ENCODE measurements at places on chromosomes 4 and X.

- peak; percentile 37 for DNase-seq
These were observed 31.3 kb downstream of the NIPAL1 start for GRCh38 chr4:48047896-48048295.

DNA sequence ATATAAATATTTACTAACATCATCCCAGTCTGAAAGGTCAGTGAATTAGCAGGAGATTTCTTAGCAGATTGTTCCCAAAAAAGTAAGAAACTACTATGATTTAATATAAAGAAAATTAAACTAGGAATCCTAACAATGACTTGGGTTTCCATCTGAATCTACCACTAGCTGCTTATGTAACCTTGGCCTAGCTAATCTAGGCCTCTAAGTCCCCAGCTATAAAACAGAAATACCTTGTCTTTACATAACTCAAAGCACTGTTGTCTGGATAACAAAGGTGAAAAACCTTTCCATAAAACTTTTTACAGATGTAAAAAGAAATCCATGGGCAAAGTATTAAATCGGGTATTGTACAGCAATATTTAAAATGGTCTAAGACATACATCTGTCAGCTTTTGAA, 3.0 kb downstream of the FBXL5 start:
- DNase-seq, result no peak

DNA sequence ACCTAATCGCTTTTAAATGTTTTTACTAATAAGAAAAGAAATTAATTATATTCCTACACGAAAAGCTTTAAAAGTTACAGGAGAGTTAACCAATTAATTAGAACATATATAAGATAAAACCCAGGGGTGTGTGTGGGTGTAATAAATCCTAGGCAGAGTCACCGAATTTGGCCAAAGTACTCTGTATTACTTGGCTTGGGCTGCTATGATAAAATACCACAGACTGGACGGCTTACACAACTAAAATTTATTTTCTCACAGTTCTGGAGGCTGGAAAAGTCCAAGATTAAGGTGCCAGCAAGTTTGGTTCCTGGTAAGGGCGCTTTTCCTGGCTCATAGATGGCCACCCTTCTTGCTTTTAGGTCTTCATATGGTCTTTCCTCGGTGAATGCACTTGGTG, 10.4 kb downstream of the AWAT1 start:
- no peak for DNase-seq

DNA sequence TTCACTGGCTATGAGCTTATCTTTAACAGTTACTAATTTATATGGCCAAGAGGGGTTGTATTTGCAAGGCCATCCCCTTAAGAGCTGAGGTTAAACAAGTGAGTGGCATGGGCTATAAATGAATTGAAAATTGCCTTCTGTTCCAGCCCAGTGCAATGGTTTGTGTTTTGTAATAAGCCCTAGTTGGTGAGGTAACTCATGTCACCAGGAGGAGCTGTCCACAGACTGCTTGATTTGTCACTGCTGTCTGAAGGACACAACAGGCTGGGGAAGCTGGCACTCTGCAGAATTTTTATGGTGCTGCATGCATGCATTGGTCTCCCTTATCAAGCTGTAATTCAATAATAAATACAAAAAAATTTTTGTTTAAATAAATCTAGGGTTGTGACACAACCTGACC, 223.8 kb downstream of the IL1RAPL2 start:
- DNase-seq, result no peak

DNA sequence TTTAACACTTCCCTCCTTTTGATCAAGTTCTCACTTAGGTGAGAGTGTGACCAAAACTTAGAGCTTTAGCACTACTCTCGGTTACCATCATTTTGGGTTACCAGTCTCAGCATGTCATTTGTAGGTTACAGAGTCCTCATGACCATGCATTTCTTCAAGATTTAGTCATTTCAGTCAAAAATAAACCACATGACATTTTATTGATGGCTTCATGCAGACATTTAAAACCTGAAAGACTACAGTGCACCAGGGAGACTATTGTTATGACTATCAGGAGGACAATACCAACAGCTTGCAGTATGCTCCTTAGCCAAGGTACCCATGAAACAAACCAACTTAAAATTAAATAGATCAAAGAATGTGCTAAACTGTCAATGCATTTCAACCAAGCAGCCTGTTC, 498.1 kb upstream of the FSTL5 start:
- DNase-seq, result no peak

DNA sequence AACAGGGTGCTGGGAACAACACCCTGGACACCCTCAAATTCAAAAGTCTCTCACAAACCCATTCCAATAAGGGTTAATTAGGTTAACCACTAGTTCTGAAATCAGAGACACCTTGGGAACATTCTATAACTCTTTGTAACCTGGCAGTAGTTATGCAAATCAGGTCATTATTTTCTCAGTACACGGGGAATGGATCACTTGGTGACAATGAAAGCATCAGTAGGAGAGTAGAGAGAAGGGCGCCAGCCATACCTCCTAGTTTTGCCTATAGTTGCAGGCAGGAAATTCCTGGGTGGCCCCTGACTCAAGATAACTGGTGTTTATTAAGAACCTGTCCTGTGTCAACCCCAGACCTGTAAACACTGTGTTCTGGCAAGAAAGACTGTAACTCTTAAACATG, 2.5 kb downstream of the CCDC110 start:
- no peak for DNase-seq
